Dermis blood vessel endothelial cell (primary cell): ENCODE measurements at places on chromosomes 5 and 9.

DNA sequence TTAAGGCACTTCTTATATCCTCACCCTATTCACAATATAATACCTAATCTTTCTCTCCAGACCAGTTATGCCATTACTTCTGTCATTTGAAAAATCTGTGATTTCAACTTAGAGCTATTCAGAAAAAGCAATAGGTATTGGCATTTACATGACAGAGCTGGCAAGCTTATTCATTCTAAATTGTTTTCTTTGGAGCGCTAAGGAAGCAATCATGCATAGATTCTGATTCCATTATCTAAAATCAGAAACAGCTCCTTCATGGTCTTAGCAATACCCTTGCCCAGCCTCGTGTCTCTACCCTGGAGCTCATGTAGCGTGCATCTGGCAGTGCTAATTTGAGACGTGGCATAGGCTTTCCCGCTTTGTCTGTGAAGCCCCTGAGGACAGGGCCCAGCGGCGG, 4.5 kb downstream of the SLC1A1 start:
- DNase-seq: peak; percentile 22

GRCh38 chr9:109134167-109134578, 14.4 kb upstream of the TMEM245 start:
- no peak for DNase-seq

GRCh38 chr5:74167206-74167929, 473.2 kb downstream of the ENC1 start:
- DNase-seq: peak; percentile 72

GRCh38 chr9:125379208-125379607, 117.6 kb downstream of the GAPVD1 start:
- no peak for DNase-seq

DNA sequence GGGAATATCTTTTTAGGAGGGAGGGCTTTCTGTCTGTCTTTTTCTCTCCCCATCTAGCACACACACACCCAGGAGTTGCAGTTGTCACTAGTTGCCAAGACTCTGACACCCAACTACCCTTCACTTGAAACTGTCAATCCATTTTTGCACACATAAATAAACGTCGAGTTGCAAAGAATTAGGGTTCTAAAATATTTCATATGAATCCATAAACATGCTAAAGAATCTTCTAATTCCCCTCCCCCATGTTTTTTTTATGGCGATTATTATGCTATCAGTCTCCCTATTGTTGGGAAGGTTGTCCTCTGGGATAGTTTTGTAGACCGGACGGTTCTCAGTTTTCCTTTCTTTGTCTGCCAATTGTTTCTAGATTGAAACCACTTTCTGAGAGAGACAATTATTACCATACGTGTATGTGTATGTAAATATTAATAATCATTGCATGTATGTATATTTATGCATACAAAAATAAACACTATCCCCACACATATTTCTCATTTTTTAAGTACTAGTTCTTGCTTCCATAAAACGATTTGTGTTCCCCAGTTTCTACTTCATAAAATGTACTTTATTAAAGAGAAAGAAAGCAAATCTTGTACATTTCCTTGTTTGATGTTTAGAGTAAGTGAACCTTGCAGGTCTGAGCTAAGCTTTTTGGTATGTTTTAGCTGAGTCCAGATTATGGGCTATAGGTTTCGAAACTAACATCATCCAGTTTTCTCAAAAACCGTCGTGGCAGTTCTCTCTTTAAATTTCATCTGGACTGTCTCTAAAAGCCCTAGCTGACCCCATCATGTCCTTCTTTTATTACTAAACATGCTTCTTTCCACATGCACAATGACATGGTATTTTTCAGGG, 165.0 kb upstream of the MPDZ start:
- DNase-seq: peak; percentile 26

DNA sequence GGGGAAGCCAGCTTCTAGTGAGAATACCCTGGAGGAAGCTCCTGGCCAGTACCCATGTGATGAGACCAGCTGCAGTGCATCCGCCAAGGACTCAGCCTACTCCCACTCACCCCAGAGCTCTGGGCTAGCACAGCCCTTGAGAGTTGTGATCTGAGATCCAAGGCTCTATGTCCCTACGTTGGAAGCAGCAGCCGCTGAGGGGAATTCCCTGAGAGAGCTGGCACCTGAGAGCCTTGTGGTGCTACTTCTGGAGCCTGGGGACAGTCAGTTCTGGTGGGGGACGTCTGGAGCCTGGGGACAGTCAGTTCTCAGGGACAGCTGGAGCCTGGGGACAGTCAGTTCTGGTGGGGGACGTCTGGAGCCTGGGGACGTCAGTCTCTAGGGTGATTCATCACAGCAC, 39.2 kb downstream of the PDZD2 start:
- DNase-seq: no peak

DNA sequence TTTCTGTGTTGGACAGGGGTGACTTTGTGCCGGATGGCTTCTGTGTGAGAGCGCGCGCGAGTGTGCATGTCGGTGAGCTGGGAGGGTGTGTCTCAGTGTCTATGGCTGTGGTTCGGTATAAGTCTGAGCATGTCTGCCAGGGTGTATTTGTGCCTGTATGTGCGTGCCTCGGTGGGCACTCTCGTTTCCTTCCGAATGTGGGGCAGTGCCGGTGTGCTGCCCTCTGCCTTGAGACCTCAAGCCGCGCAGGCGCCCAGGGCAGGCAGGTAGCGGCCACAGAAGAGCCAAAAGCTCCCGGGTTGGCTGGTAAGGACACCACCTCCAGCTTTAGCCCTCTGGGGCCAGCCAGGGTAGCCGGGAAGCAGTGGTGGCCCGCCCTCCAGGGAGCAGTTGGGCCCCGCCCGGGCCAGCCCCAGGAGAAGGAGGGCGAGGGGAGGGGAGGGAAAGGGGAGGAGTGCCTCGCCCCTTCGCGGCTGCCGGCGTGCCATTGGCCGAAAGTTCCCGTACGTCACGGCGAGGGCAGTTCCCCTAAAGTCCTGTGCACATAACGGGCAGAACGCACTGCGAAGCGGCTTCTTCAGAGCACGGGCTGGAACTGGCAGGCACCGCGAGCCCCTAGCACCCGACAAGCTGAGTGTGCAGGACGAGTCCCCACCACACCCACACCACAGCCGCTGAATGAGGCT, at the start of gene ADRB2:
ADRB2 (plus strand) TSS at position 559 of the 686 bp plus-strand sequence. CDS start 221 bp downstream, outside the sequence.
- peak; percentile 96 for DNase-seq

- no peak for DNase-seq
These were observed 708.9 kb upstream of the RIOK2 start for GRCh38 chr5:97891971-97892370.

DNA sequence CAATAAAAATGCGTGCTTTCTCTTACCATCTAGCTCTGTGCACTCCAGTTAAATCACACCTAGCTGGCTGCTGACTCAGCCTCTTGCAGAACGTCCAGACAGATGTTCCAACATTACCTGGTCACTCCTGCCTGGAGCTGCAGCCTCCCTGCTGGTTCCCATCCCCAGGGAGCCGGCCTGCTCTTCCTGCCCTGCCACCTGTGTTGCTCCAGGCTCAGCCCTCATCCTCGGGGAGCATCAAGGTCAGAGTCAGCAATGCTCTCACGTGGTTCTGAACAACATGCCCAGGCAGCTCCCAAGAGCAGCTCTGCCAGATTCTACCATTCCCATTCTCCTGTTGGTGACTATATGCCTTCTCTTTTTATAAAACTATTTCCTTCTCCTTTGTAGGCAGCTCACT, 81.3 kb downstream of the GADD45G start:
- DNase-seq: no peak

DNA sequence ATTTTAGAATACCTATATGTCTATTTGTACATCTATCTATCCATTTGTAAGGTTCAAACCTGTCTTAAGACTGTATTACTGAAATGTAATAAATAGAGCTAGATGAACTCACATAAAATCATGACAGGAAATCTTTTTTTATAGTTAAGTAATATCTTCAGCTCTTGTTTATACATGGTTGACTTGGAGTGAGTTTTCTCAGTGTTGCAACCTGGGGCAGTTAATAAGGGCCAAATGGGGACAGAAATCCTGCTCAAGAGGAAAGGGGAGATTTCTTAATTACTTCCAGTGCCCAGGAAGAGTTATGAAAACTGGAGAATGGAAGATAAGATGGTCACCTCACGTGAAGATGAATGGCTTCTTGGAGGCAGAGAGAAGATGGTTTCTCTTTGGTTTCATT, 265.1 kb upstream of the FBXL7 start:
- no peak for DNase-seq

- peak; percentile 75 for DNase-seq
These were observed 70.6 kb downstream of the SMARCA2 start for GRCh38 chr9:2085716-2086115.

GRCh38 chr9:116059466-116059865, 94.1 kb upstream of the PAPPA start:
- DNase-seq: no peak

- DNase-seq: no peak
These were observed 276.0 kb upstream of the DAP start for GRCh38 chr5:11037080-11037479.

GRCh38 chr9:36102742-36103495, 33.6 kb upstream of the GLIPR2 start:
- peak; percentile 90 for DNase-seq

DNA sequence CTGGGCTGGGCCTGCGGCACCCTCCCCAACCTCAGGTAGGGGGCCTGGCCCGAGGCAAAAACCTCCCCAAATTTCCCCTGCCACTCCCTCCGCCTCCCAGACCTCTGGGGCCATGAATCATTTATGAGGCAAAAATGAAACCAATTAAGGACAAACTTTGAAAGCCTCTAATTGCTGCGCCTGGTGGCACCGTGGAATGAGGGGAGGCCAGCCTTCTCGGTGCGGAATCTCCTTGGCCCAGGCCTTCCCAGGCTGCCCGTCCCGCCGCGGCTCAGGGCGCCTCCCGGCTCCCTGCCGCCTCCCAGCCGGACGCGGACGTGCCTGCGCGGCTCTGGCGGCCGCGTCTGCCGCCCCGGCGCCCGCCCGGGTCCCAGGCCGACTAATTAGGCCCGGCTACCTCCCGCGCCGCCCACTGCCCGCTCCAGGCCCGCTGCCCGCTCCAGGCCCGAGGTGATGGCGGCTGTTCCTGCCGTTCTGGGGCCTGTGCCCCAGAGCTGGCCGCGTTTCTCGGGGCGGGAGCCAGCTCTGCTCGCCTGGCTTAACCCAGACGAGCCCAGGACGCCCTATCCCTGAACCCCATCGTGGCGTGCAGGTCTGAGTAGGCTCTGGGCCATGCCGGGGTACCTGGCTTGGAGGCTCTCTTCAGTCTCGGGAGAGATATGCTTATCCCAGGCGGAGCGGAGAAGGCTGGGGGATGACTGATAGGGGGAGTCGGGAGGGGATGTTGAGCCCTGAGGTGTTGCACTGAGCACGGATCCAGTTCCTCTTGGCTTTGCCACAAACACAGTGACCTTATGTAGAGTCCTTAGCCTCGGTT, 20.1 kb downstream of the CXXC5 start:
- DNase-seq: peak; percentile 61

GRCh38 chr5:123512611-123513461, 859 bp downstream of the CSNK1G3 start:
- peak; percentile 36 for DNase-seq

- no peak for DNase-seq
These were observed 206.1 kb downstream of the RGS3 start for GRCh38 chr9:113669522-113670115.

DNA sequence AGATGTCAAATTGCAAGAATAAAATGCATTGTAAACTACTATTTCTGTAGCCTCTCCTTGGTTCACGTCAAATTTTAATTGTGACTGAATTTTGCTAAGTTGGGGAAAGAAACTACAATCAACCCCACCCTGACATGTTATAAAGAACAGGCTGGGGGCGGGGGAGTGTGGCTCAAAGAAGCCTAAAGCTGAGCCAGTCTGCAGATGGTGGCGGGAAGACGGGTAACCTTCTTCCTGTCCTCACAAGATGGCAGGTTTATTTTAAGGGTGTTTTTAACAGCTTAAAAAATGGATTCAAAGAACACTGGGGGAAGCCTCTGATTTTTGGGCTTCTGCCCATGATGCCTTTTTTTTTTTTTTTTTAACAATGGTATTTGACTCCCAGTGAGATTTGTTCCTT, 68.5 kb upstream of the MELK start:
- no peak for DNase-seq

DNA sequence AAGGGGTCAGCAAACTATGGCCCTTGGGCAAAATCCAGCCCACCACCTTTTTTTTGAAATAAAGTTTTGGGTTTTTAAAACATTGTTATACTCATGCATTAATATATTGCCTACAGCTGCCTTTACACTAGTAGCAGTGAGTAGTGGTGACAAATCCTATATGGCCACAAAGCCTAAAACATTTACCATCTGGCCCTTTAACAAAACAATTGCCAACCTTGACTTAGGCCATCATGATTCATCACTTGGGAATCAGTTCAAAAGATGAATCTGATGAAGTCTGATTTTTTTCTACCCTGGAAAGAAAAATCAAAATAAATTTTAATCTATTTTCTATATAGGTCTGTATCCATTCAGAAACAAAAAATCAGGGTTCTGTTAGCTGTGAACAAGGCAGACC, 484.9 kb downstream of the BNC2 start:
- peak; percentile 60 for DNase-seq

- DNase-seq: no peak
These were observed 436 bp upstream of the EMB start for GRCh38 chr5:50441493-50441955.

DNA sequence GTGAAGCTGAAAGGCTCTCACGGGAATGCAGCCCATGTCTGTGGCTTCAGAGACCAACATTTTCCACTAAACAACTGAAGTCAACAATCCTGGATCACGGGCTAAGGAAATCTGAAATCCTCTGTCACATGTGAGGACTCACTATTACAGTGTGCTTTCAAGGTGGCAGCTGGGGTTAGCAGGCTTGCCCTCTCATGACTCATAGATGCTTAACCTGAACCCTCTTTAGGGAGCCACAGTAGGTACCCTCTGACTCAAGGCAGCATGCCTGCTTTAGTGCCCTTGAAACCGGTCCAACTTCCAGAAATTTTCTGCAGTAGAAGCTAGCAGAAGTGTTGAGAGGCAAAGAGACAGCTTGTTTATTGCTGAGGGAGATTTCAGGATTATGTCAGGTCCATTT, 232.5 kb downstream of the GABRB2 start:
- DNase-seq: no peak

DNA sequence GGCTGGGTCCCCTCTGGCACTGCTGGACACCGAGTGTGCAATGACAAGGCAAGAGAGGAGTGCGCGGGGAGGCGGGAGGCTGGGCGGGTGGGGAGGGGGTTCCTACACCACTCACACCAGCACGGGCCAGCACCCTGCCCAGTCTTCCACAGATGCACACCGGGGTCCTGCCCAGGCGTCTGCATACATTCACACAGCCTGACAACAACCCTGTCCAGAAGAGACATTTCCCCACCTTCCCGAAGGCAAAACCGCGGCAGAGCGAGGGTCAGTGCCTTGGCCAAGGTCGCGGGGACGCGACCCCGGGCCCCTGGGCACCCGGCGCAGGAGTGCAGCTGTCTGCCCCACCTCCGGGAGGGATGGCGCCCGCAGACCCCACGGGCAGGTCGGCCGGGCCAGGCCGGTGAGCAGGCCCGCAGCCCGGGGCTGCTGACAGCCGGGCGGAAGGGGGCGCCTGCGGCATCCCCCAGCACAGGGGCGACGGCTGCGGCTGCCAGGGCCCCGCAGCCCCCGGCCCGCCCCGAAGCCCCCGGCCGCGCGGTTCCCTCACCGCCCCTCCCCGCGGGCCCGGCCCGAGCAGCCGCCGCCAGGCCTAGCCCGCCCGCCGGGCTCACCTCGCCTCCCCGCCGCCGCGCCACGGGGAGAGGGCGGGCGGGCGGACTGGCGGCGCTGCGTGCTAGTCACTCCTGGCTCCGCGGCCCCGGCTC, 496 bp downstream of the MAPK9 start:
- DNase-seq: peak; percentile 34
